ENCODE measurements at places on chromosomes 5 and 9.

- DNase-seq: no peak
Observed at GRCh38 chr9:109441296-109441695, 56.8 kb downstream of the PTPN3 start.

DNA sequence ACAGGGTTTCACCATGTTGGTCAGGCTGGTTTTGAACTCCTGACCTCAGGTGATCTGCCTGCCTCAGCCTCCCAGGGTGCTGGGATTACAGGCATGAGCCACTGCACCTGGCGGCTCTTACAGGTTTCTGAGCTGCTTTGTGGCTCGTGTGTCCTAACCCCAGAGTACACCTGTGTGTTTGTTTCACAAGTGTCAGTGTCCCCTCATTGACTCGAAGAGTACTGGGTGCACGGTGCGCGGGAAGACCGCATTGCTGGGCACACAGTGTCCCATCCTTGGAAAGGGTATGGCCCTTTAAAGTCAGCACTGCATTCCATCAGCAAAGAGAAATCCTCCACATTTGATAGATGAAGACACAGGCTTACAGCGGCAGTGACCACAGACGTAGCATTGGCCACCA, 23.8 kb downstream of the NDST1 start:
- DNase-seq: no peak

- no peak for DNase-seq
Observed at GRCh38 chr5:90534922-90535321, 5.5 kb upstream of the LYSMD3 start.

DNA sequence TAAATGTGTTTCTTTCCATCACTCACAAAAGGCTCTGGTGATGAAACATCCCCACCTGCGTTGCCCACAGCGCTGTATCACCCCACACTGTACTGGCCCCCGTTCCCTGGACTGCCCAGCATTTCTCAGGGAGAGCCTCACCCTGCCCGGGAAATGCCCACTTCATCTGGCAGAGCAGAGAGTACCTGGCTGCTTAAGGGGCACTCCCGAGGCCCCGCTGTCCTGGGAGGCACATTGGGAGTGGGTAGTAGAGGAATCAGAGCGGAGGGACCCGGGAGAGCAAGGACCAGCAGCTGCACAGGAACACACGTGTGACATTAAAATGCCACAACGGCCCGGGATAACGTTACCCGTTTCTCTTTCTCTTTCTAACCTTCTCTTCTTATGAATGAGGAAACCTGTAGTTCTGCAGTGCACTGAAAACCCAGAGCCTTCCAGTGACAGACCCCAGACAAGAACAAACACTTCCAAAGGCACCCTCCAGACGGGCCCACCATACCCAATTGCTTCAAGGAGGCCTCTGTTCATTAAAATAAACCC, 110.0 kb downstream of the ROR2 start:
- no peak for DNase-seq

- peak; percentile 96 for DNase-seq
Observed at GRCh38 chr5:142529626-142530278, 156.1 kb downstream of the FGF1 start.

DNA sequence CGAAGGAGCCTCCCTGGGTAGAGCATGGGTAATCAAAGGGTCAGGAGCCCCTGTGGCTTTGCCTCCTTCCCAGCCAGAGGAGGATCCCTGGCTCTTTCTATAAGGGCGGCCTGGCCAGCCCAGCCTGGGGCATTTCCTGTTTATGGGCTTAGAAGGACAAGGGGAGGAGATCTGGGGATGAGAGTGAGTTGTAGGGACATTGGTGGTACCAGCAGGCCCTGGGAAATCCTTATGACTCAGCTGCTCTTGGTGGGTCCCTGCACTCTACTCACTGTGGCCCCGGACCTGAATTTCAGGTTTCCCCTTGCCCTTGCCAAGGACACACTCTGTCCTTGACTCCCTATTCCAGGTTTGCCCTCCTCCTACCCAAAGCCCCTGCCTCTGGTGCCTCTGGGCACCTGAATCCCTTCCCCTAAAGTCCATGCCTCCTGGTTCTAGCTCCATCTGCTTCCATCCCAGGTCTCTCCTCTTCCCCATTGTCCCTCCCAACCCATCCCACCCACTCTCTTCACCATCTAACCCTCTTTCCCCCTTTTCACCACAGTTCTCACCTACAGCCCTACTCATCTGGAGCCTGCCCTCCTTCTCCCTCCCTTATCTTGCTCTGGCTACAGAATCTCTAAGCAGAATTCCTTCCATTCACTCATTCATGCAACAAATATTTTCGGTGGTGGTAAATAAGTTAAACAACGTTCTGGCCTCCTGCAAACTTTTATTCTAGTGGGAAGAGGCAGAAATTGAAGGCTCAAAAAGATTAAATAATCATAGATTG, 34.9 kb downstream of the PCDH1 start:
- DNase-seq: no peak
